Stimulated activated CD4-positive, alpha-beta T cell treated with anti-CD3 and anti-CD28 coated beads, TNF-alpha, amount 100 ng/mL, for 48 hours (primary cell): ENCODE measurements at places on chromosomes 1 and 21.

- no peak for DNase-seq
Measured at GRCh38 chr21:23955135-23955843, 1652.0 kb downstream of the MRPL39 start.

GRCh38 chr21:36210779-36211659 lies 54.4 kb downstream of the DOP1B start:
- no peak for DNase-seq

DNA sequence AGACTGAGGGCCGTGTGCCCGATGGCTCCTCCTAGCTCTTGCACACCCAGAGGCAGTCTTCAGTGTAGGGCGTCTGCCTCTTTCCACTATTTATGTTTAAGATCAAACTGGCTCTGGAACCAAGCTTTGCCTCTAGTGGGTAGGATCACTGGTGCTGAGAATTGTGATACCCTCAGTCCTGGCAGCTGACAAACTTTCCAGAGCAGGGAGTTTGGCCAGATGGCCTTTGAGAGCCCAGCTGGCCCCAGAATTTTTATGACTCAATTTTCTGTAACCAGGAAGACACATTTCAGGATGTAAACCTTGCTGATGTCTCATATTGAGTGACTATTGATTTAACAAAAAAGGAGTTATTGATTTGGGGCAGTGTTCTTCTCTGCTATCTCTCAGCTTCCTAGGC lies 6.7 kb downstream of the COQ8A start:
- no peak for DNase-seq

DNA sequence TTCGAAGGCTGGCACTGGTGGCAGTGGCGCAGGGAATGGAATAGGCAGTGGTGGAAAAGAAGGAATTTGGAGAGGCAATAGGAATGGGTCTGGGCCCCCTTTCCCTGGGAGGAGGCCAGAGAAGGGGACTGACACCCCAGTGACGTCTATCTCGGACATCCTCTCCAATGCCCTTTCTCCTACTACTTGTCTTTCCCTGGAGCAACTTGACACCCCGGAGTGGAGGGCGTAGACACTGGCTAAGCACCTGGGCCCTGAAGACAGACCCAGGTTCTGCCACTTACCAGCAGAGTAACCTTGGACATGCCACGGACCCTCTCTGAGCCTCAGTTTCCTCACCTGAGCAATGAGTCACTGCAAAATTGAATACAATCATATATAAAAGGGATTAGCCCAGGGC lies 86.8 kb downstream of the CAMK2N1 start:
- DNase-seq: no peak

DNA sequence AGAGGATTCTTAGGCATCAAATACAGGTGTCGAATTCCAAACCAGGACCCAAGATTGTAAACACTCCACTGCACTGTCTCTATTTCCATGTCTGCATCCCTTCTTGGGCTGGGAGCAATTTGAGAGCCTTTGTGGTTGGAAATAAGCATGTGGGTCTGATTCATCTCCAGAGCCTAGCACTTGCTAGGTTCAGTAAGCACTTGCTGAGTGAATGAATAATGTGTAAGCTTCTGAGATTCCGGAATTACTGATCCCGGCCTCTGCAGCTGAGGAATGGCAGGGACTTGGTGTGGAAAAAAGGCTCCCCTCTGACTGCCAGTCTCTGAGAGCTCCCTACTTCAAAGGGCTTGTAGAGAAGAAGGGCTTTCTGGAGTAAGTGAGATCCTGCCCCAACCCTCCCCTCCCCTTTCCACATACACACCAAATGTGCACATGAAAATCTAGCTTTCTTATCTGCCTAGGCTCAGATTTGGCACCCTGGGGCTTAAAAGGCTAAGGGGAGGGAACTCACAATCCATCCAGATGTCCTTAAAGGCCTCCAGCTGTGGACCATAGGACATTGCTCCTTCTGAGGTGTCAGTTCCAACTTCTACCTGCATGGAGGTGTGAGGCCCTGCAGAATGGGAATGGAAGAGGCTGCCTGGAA lies 39.6 kb upstream of the TRABD2B start:
- DNase-seq: no peak

DNA sequence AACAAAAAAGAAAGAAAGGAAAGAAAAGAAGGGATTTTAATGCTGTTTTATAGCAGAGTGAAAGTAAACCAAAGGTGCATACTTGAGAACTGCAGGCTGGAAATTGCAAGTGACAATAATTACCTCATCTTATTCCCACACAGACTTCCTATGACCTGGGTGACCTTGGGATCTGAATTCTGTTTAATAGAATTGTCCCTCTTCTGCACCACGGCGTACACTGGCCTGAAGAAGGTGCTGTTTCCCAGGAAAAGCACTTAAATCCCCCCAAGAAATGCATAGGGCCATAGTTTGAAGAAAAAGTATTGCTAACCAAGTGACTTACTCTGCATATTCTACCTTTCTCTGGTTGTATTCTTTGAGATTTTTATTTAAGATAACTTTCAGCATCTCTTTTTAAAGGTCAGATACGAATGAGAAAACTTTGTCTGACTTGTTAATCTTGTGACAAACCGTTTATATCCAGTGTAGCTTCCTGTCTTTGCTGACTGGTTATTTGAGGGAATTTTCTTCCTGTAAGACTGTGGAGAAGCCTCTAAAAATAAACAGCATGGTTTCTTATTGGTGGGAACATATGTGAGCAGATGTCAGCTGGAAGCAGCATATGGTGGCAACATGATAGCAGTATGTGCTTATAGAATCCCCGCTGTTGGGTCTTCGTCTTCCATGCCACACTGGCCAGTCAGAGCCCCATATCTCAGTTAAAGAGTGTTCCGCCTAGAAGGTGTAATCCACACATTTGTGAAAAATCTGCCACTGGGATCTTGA lies 16.3 kb downstream of the TGFB2 start:
- no peak for DNase-seq

DNA sequence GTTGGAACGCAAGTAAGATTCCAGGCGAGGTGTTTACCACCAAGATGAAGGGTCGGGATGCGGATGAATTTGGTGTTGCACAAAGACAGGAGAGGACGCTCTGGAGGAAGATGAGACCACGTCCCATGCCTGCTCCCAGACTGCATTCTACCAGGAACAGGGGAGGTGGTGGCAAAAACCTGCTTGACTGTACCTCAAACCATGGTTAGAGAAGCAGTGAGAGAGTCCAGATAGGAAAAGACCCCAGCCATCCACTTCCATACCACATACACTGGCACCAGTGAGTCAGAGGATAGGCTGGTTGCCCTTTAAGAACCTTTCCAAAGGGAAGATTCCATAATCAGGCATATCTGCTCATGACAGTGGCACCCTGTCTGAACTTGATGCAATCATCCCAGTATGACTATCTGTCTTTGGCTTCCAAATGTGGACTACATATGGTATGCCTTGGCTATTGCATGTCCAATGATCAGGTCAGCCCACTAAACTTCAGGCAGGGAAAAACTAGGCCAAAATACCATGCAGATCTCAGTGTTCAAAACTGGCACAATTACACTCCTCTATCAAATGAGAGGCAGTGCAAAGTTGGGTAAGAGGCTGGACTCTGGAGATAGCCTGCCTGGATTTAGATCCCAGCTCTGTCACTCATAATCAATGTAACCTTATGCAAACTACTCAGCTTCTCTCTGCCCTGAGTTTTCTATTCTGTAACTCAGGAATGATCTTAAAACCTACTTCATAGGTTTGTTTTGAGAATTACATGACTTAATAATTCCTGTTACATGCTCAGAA lies 20.6 kb downstream of the NPR1 start:
- no peak for DNase-seq

DNA sequence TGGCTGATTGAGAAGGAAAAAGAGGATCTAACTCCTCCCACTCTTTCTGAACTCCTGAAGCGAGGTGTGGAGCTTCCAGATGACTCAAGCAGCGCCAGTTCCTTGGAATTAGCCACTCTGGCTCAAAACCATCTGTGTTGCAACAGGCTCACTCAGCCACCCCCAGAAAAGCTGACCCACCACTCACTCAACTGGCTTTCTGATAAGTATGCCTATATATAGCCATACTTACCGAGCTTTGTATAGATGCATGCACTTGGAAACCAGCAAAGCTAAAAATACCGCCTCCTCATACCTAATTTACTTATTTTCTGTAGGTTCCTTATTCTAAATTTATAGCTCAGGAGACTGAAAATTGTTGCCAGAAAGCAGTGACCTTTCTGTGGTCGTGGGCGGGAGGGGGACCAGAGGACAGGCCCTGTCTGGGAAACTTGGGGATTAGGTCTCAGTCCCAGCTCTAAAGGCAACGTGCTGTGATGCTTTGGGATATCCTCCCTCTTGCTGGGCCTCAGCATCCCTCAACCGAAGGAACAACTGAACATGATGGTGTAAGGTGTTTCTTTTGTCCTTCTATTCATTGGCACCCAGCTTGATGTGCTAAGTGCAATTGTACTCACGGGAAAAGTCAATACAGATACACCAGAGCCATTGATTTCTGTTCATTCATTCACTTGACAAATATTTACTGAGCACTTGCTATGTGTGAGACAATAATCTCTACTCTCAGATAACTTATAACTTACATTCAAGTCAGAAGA lies 65.7 kb downstream of the NENF start:
- no peak for DNase-seq

GRCh38 chr1:224435318-224435763 lies 744 bp upstream of the WDR26 start:
- peak; percentile 28 for DNase-seq

DNA sequence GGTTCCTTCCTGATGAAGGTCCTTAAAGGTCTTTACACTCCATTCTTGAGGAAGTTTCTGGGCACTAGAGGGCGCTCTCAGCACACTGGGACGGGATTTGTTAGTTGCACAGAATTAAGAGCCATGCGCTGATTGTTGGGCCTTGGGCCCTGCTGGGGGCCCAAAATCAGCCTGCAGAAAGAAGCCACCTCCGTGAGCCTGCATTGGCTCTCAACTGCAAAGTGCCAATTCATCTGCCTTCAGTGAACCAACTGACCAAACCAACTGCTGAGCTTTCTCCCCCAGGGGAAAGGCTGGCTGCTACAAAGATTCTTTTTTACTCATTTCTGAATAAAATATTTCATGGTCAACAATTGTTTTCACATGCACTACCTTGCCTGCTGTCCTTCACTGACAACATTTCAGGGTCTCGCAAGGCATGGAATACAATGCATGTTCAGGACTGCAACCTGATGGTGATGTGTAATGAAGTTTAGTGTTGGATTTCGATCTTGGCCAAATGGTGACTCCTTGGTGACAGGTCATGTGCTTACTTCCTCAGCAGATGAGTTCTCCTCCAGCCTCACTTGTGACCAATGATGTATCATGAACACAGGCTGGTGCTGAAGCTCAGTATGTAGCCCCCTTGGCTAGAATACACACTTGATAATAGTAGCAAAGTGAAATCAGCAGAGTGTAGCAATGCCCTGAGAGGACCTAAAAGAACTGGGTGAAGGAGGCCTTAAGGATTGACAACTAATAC lies 45.7 kb upstream of the PRDX6 start:
- peak; percentile 88 for DNase-seq

- DNase-seq: no peak
Measured at GRCh38 chr1:15625056-15625917, 8.0 kb downstream of the DDI2 start.

DNA sequence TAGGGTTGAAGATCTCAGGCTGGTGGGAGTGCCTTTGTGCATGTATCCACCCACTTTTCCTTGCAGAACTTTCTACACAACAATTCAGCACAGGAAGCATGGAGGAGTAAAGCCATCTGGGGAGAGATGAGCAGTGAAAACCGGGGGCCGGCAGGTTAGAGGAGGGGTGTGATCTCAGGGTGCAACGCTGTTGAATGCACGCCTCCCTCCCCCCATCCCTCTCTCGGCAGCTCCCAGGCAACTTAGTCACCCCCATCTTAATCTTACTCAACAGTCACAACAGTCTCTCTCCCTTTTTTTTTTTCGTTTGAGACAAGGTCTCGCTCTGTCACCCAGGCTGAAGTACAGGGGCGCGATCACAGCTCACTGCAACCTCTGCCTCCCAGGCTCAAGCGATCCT lies 16.6 kb upstream of the ABCG1 start:
- no peak for DNase-seq

- DNase-seq: no peak
Measured at GRCh38 chr1:102970496-102971078, 137.7 kb downstream of the COL11A1 start.

DNA sequence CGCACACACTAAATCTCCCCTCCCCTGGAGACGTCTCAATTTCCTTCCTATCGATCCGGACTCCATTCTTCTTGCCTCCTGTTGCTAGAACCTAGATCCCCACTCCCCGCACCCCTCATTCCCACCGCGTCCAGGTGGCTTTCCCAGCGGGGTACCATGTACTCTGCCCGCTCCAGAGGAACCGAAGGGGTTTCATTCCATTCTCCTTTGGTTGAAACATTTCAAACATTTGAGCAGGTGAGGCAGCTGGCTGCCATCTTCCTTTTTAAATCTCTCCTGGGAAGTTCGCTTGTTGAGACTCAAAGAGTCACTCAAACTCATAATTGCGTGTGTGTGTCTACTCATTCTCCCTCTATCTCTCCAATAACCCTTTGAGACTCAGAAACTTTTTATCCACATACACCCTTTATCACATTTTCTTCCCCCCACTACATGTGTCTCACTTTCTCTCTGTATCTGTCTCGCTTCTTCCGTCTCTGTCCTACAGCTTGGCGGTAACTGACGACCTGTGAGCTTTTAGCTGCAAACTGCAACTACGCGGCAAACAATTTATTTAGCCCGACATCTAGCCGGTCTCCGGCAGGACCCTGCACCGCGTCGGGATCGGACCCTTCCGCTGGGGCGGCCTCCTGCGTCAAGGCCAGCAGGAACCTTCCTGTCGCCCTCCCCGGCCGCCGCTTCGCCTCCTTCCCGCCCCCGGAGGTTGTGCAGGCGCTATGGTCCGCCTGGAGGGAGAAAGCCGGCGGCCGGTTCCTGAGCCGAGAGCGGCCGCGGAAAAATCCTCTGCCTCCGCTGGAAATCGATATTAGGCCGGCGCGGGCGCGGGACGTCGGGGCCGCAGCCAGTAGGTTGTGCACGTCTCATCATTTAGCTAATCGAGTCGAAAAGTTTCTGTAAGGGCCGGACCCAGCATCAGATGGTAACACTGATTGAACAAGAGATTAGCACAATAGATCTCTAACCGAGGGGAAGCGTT lies 3.0 kb upstream of the FOXD3 start:
- no peak for DNase-seq

DNA sequence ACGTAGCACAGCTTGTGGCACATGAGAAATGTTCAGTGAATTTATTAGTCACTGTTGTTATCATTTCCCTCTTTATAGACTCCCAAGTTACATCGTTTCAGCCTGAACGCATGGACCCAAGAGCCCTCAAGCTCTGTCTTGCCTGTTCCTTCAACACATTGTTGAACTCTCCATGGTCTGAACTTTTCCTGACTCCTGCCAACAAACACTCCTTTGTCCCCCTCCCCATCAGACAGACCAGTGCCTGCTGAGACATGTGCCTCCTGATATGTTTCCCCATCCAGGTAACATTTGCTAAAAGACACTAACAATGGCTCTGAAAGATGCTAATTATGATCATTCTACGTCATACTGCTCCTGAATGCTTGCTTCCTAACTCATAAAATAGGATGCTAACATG lies 108.7 kb upstream of the NFIA start:
- no peak for DNase-seq

GRCh38 chr21:30629200-30629599 lies 5.8 kb upstream of the KRTAP20-2 start:
- DNase-seq: no peak
